Kidney epithelial cell (primary cell): ENCODE measurements at places on chromosomes 2 and 18.
A peak's percentile ranks its signal among the peaks of the same experiment; 100 is the strongest.

GRCh38 chr2:19848029-19848750 lies 53.6 kb downstream of the TTC32 start:
- no peak for DNase-seq

DNA sequence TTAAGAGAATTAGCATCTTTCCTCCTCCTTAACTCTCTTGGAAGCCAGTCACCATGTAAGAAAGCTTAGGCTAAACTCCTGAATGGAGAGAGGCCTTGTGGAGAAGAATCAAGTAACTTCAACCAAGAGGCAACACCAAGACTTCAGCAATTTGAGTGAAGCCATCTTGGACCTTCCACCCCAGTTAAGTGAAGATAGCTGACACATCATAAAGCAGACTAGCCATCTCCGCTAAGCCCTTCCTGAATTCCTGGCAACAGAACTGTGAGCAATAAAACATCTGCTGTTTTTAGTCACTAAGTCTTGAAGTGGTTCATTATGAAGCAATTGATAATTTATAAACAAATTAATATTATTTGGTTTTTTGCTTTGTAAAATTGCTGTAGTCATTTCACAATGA lies 1.5 kb upstream of the ZNF397 start:
- no peak for DNase-seq

DNA sequence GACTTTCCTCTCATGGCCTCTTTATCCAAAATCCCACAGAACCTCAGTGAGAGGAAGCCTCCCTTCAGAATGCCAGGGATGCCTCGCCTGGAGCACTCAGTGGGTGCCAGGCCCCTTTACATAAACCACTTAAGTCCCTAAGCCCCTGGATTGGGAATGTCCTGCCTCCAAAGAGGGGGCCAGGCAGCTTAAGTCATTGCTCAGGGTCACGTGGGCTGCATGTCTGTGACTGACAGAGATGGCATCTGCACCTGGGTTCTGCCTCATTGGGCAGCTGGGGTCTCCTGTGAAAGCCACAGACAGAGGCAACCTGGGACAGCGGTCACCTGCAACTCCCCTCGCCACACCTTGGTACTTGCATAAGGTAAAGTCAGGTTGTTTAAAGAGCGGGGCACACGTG lies 93.5 kb downstream of the MYT1L start:
- DNase-seq: no peak

GRCh38 chr2:51079945-51080344 lies 48.0 kb upstream of the NRXN1 start:
- DNase-seq: no peak

GRCh38 chr2:204150721-204151120 lies 214.2 kb downstream of the ICOS start:
- DNase-seq: no peak

DNA sequence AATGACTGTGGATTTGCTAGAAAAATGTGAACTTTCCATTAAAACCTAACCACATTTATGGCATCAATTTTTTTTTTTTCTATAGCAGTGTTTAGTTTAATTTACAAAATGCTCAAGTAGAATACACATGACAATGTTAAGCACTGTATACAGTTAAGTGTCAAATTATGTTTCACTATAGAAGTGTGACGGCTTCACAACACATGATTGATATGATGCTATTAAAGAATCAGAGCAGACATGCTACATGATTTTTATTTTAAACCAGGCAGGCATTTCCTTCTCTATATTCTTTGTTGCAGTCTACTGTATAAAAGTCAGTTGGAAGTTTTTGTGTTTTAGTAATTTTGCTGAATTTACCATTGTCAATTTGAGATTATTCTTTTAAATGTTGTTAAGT lies 43.6 kb downstream of the PROKR1 start:
- no peak for DNase-seq

GRCh38 chr18:44396550-44396949 lies 284.1 kb upstream of the SETBP1 start:
- no peak for DNase-seq

- DNase-seq: no peak
Observed at GRCh38 chr2:39490586-39490985, 53.5 kb upstream of the MAP4K3 start.

DNA sequence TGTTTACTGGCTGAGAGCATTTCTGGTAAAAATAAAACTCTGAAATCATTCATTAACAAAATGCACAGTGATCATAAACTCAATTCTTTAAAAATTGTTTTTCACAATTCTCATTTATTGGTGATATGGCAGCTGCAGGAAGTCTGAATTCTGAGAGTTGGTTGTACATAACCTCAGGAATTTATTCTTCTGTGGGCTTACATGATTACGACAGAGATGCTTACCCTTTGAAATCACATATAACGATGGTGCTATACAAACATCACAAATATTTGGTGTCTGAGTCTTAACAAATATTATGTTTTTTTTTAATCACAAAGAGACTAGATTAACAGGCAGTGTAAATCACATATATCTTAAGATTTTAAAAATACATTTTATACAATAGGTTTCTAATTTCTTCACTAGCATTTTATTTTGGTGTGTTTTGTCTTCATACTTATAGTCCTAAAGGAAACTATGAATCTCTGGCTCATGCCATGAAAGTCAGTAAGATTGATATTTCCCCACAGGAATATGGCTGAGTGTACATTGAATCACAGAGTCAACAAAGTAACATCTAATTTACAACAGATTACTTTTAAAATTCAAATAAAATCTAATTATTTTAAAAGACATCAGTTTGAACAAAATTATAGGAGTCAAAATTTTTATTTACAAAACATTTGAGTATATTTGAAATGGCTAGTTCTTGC lies 318.8 kb upstream of the THUMPD2 start:
- no peak for DNase-seq

- no peak for DNase-seq
Observed at GRCh38 chr2:66555501-66556324, 120.8 kb downstream of the MEIS1 start.

GRCh38 chr2:181264001-181264400 lies 193.2 kb upstream of the ITGA4 start:
- no peak for DNase-seq

DNA sequence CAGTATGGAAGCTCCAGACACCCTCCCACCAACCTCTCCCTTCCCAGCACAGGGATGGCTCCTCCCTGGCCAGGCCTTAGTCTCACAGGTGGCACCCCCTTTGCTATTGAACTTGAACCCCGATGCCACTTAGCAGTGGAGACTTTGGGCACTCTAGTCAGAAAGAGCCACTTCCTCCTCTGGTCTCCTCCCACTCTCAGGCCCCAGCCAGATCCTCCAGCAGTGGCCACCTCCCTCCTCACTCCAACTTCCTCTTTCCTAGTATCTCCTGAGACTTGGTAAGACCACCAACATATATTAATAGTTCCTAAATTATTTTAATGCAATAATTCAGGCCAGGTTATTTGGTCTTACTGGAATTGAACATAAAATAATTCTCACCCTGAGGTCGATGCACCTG lies 437.2 kb upstream of the ID2 start:
- no peak for DNase-seq

DNA sequence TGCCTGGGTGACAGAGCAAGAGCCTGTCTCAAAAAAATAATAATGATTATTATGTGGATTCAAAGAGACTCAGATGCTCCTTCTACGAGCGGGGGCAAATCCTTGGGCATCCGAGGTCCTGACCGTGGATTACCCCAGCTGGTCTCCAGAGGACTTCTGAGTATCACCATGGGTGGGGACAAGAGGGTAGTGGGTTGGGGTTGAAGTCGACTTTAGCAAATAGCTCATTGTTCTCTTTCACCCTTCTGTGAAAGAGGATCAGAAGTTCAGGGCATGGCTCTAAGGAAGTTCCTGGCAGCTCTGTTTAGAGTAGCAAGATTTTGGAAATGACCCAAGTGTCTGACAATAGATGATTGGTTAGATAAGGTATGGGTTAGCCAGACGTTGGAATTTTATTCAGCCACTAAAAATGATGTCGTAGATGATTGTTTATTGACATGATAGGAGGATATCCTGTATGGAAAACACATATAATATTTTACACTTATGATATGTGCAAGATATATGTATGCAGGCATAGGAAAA lies 59.0 kb upstream of the SPRED2 start:
- DNase-seq: no peak

DNA sequence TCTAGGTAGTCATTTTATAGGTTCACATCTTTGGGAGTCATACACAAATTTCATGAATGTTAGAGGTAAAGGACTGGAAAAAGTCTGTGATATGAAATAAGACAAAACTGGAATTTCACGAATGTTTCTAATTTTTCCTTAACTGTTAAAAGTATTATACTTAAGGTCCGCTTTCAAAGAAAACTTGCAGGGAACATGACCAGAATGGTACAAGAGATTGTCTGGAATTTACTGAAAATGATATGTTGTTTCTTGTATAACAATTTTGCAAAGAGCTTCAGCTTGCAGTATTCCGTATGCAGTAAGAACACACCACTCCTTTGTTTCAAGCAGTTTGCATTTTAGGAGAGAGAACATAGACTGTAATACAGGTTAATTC lies 1.6 kb downstream of the DDX1 start:
- no peak for DNase-seq

DNA sequence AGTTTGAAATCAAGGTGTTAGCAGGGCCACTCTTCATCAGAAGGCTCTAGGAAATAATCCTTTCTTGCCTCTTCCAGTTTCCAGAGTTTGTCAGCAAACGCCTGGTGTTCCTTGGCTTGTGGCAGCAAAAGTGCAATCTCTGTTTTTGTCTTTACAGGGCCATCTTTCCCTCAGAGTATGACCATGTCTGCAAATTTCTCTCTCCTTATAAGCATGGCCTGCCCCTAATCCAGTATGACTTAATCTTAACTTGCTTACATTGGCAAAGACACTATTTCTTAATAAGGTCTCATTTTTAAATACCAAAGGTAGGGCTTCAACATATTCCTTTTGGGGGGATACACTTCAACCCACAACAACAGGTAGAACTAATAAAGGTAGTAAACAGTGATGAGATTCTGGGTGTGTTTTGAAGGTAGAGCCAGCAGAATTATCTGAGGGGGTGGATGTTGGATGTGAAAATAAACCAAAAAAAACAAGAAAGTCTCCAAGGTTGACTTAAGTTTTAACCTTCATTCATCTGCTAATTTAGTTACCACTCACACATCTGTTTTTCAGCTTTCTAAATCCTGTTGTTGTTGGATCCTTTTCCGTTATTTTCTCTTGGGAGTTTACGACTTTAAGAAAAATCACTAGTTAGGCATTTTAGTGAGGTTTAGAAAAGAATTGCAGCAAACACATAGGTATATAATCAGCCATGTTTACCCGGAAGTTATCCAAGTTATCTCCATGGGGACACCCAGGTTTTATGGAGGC lies 234.4 kb upstream of the FIGN start:
- DNase-seq: no peak

DNA sequence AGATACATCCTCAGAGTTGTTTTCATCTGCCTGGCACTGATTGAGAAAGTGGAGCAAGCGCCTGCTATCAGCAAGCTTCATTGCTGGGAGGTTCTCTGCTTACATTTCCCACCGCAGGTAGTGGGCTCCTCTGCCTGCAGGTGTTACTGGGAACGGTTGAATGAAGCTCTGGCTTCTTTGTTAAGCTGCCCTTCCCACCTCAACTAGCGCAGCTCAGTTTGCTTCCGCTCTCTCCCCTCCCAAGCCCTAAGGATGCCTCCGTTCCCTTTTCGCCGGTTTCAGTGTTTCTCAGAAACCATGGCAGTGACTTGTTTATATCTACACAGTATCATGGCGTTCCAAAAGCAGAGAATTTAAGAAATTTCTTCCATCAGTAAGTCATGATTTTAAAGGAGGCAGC lies 72.2 kb upstream of the B3GNT7 start:
- DNase-seq: no peak

GRCh38 chr2:168392024-168392423 lies 64.0 kb upstream of the CERS6 start:
- no peak for DNase-seq

GRCh38 chr2:178827739-178828485 lies 20.7 kb upstream of the TTN start:
- no peak for DNase-seq

DNA sequence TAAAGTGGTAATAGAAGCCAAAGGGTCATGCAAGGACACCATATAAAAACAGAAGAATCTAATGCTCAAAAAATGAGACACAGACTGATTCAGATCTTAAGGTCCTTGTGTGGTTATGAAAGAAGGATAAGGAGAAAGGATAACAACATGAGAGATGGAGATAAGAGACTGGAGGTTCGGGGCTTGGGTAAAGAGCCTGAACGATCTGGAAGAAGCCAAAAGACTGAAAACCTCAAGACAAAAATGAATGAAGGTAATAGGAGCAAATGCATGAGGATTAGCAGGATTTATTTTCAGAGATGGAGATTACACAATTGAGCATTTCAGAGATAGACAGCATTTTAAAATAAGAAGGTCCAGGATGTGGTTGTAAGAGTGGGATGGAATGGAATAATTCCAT lies 26.1 kb downstream of the STK17B start:
- DNase-seq: no peak

- no peak for DNase-seq
Observed at GRCh38 chr18:54086046-54086802, 138.2 kb downstream of the MBD2 start.

DNA sequence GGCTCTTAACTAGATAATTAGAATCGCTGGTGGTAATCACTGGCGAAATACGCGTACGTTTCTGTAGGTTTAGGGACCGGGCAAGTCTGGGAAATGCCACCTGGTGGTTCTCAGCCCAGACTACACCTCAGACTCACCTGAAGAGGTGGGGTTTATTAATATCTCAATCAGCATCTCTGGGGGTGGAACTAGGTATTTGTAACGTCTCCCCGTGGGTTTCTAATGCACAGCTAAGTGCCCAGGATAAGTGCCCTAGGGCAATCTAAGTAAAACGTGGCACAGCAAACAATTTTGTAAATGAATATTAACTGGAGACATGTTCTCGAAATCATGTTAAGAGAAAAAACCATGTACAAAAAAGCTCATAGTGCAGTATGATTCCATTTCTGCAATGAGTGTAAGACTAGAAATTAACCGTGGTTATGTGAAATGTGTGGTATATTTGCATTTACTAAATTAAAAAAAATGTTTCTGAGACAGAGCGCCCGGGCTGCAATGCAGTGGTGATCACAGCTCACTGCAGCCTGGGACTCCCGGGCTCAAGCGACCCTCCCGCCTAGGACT lies 760 bp upstream of the CNOT11 start:
- DNase-seq: no peak

- DNase-seq: no peak
Observed at GRCh38 chr2:118812552-118812951, 34.9 kb downstream of the EN1 start.

- peak; percentile 34 for DNase-seq
Observed at GRCh38 chr2:172639823-172640222, 83.9 kb downstream of the PDK1 start.

GRCh38 chr2:134108113-134108512 lies 145.8 kb upstream of the MGAT5 start:
- no peak for DNase-seq

GRCh38 chr2:233248999-233249398 lies 2.5 kb upstream of the ATG16L1 start:
- DNase-seq: no peak
